ENCODE measurements at places on chromosomes 2 and 18.

DNA sequence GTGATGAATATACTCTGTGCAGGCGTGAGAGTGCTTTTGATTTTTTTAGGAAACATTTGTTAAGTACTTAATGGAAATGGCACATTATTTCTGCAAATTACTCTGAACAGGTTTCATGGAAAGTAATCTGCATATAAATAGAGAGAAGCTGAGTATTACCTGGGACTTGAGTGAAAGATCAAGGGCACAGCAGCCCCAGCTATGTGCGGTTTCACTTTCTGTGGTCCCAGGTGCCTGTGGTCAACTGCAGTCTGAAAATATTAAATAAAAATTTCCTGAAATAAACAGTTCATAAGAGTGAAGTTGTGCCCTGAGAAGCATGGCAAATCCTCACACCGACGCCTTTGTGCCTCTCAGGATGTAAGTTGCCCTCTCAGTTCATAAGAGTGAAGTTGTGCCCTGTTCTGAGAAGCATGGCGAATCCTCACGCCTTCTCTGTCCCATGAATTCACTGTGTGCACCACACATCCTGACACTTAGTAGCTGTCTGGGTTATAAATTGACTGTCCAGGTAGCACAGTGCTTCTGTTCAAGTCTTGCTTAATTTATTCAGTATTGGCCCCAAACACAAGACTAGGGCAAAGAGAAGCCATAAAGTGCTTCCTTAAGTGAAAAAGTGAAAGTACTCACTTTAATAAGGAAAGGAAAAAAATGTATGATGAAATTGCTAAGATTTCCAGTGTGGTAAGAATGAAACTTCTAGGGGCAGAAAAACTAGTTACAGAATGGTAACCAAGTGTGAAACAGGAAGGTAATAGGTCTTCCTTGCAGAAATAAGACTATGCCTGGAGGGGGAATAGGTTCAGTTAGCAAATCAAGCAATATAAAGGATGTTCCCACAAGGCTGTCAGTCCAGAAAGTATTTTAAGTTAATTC, 4.3 kb upstream of the SNTG2 start:
- no peak for DNase-seq

DNA sequence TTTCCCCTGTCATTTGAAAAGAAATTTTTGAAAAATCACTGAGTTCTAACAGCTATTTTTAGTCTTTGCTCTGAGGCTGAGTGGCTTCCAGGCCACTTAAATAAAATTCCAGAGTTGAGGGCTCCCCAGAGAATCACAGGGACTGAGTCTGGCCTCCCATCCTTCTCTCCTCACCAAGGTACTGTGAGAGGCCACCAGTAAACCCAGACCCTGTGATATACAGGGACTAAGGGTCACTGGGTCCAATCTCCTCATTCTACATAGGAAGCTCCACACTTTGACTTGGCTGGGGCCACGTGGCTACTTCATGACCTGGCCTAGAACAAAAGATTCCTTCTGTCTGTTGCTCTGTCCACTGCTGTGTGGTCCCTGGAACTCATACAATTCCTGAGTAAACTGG, 123.2 kb upstream of the CDCA7 start:
- DNase-seq: no peak

DNA sequence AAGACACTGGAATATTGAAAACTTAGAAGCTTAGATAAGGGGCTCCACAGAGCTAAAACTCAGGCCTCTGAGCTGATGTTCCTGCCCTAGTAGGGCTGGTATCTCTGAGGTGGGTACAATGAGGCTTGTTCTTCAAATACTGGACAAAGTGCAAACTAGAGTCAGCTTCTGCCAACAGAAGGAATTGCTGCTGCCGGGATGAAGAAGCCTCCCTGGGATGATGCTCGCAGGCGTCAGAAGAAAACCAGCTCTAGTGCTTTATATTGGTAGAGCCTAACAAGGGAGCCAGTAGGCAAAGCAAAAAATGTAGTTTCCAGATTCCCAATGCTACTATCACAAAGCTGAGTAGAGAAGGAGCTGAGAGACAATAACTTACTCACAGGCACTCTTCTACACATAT, 118.1 kb downstream of the FOXI3 start:
- no peak for DNase-seq

DNA sequence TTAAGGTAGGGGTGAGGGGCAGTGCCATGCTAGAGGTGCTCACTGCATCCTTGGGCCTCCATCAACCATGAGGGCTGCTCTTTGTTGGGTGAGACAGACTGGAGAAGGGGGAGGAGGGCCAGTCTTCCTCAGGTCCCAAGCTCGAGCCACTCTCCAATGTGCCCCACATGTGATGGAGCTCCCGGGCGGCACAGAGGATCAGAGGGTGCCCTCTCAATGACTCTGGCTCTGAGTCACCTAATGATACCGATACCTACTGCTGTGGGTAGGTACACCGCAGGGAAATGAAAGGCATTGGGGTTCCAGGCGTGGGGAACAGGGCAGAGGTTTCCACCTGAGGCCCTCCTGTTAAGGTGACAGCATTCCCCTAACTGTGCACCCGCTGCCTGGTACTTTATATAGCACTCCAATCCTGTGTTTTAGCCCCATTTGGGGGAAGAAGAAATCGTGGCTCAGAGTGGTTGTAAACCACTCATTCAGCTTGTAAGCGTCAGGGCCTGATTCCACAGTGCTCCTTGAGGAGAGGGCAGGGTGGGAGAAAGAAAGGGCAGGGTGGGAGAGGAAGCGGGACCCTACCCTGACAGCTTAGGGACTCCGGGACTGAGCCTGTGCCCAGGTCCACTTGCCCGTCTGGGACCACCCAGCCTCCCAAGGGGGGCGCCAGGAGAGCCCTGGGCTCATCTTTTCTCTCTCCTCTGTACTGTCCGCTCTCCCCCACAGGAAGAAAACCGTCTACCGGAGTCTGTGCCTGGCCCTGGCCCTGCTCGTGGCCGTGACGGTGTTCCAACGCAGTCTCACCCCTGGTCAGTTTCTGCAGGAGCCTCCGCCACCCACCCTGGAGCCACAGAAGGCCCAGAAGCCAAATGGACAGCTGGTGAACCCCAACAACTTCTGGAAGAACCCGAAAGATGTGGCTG, 1.8 kb downstream of the B3GNT7 start:
- no peak for DNase-seq

DNA sequence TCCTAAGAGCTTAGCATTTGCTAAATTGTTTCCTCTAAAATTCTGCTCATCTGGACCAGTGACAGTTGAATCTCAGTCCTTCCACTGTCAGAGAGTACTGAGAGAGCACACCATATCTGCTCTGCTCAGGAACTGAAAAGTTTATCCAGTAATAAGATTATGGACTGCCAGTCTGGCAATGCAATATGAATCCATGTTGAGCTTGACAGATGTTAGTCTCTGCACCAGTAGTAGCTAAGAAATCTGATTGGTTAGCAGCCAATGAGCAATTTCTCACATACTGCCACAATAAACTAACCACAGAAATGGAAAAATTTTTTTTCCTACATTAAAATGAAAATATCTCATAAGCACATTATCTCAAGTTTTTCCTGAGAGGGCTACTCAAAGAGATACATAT, 2.3 kb downstream of the PRKD3 start:
- DNase-seq: no peak

DNA sequence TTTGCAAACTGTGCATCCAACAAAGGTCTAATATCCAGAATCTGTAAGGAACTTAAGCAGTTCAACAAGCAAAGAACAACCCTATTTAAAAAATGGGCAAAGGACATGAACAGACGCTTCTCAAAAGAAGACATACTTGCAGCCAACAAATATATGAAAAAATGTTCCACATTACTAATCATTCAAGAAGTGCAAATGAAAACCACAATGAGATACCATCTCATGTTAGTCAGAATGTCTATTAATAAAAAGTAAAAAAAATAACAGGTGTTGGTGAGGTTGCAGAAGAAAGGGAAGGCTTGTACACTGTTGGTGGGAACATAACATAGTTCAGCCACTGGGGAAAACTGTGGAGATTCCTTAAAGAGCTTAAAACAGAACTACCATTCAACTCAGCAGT, 126.2 kb downstream of the NAT8 start:
- no peak for DNase-seq

DNA sequence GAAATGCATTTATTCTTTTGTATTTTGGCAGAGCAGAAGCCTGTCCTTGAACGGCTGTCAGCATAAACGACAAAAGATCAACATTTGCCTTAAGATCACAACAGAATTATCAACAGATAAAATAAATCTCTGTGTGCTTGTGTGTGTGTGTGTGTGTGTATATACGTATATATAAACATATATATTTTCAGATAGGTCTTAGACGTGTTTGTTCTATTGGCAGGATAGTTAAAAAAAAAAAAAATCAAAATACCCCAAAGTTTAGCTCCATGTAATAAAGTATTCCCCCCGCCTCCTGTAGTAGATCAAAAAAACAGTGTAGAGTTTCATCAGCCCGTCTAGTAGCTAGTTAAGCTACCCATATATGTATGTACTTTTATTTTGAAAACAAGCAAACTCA, 107.9 kb downstream of the CHN1 start:
- no peak for DNase-seq

GRCh38 chr2:143574069-143574468, 444.9 kb downstream of the ARHGAP15 start:
- no peak for DNase-seq

DNA sequence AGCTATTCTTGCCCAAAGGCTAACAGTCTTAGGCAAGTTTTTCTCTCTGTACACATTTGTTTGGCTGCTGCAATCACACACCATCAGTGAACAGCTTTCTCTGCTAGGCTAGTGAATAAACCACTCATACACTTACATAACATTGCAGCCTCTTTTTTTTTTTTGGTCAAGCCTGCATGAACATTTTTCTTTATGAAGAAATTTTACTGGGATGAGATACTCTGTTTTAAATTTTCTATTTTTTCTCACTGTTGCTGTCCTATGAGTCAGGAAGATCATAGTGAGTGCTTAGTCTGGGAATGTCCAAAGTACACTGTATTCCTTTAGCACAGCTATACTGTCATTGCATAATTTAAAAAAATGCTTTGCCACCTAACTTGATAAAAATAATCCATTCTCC, 58.5 kb downstream of the ROCK1 start:
- DNase-seq: no peak

- no peak for DNase-seq
Measured at GRCh38 chr2:105255979-105256378, 14.4 kb downstream of the GPR45 start.

GRCh38 chr2:72955228-72956049, 38.1 kb downstream of the EMX1 start:
- DNase-seq: no peak

DNA sequence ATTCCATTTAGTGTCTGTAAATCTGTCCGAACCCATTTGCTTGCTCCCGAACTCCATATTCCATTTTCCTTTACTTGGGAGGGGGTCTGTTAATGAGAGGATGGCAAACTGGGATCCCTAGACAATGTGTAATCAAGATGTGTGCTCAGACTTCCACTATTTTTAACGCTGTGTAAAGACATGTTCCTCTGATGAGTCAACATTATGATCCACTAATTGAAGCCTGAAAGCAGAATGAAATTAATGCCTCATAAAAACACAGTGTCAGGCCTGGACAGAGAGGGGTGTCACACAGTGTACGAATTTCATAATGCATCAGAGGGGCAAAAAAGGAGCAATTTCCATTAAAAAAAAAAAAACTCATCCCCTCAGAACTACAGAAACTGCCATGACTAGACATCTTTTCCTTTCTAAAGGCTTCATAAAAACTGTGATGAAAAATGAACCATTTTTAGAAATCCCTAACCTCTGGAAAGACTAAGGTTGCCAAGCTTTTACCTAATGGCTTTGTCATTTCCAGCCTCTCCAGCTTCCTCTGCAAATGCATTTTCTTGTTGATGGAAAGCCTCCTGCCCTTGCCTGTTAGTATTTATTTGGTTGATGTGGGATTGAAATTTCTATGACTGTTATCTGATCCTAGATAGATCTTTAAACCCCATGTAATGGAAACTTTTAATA, 209.2 kb upstream of the DCC start:
- DNase-seq: no peak

DNA sequence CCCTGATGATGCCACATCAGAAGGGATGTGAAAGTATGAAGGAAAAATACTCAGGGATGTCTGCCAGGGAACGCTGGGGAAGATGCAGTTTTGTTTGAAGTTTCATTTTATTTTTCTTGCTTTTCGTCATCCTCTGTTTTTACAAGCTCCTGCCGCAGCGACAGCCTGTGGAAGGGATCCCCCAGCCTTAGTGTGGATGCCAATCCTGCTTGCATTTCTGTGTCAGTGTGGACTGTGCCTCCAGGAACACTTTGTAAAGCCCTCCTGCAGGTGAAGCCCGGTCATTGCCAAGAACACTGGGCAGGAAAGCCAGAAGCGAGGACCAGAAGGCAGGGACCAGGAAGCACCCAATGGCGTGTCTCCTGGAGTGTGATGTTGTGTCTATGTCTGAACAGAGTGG, 234.3 kb downstream of the SEPTIN10 start:
- no peak for DNase-seq

- DNase-seq: no peak
Measured at GRCh38 chr18:26489191-26489590, 59.2 kb downstream of the KCTD1 start.

- DNase-seq: no peak
Measured at GRCh38 chr2:154568413-154568812, 130.1 kb upstream of the KCNJ3 start.

DNA sequence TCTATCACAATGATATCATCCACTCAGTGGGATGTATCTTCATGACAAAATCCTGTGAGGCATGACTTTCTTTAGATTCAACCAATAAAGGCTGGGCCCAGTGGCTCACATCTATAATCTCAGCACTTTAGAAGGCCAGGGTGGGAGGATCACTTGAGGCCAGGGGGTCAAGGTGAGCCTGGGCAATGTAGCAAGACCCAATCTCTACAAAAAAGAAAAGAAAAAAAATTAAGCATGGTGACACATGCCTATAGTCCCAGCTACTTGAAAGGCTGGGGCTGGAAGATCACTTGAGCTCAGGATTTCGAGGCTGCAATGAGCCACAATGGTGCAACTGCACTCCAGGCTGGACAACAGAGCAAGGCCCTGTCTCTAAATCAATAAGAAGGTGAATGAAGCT, 68.0 kb downstream of the PLB1 start:
- DNase-seq: no peak

GRCh38 chr2:224173933-224174332, 134.8 kb upstream of the SERPINE2 start:
- no peak for DNase-seq

- no peak for DNase-seq
Measured at GRCh38 chr2:85890522-85891176, 1.9 kb upstream of the ST3GAL5 start.

GRCh38 chr2:27209621-27210401, 2.0 kb upstream of the ATRAID start:
- DNase-seq: no peak

- DNase-seq: no peak
Measured at GRCh38 chr18:68735483-68736343, 20.8 kb upstream of the TMX3 start.

- DNase-seq: no peak
Measured at GRCh38 chr2:234377761-234378391, 119.0 kb downstream of the ARL4C start.

GRCh38 chr2:137924019-137924418, 40.3 kb upstream of the HNMT start:
- DNase-seq: no peak

DNA sequence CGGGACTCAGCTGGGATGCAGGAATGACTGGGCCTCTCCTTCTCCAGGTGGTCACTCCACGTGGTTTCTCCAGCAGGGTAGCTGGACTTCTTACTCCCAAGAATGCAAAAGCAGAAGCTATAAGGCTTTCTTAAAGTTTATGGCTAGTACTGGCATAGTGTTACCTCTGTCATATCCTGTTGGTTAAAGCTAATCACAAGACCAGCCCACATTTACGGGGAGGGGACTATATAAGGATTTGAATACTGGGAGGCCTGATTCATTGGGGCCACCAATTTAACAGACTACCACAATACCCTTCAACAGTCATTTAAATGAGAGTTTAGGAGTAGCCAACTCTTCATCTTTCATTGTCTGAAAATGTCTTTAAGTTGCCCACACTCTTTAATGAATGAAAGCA, 94.4 kb upstream of the TSPYL6 start:
- DNase-seq: no peak
